IPS DF 6.9 (cell line): ENCODE measurements at places on chromosomes 4 and X.

GRCh38 chr4:10982305-10982704, 297.7 kb upstream of the CLNK start:
- DNase-seq = no peak
- no peaks in the 10 kb centered on the region for H3K4me1 ChIP-seq
- no peaks in the 10 kb centered on the region; the same call in 1 of the 2 replicates for H3K27me3 ChIP-seq
- no peak overlapping the region for H3K27ac ChIP-seq
- H3K4me3 ChIP-seq = no peak overlapping the region

GRCh38 chr4:53815281-53815680, 224.0 kb upstream of the LNX1 start:
- H3K4me3 ChIP-seq = no peak overlapping the region
- no peaks in the 10 kb centered on the region for H3K4me1 ChIP-seq
- no peaks in the 10 kb centered on the region for H3K27me3 ChIP-seq
- no peak for DNase-seq
- no peak overlapping the region for H3K27ac ChIP-seq

DNA sequence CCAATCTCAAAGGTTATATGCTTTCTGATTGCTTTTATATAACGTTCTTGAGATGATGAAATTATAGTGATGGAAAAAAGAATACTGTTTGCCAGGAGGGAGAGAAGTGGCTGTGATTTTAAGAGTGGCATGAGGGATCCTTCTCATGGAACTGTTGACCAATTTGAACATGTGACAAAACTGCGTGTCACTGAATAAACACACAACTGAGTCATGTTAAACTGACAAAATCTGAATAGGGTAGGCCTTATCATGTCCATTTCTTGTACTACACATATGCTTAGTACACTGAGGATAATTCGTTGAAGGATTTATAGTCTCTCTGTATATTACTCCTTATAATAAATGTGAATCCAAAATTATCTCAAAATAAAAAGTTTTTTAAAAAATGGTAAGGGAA, 22.2 kb upstream of the HSPA4L start:
- H3K27ac ChIP-seq = no peak overlapping the region
- no peak overlapping the region for H3K4me3 ChIP-seq
- H3K4me1 ChIP-seq = no peaks in the 10 kb centered on the region
- no peak for DNase-seq
- H3K27me3 ChIP-seq = no peaks in the 10 kb centered on the region

- H3K36me3 ChIP-seq = no peaks in the 10 kb centered on the region
- no peaks in the 10 kb centered on the region for H3K27me3 ChIP-seq
- no peak overlapping the region for H3K27ac ChIP-seq
- peaks cover 1% of the 10 kb centered on the region; the same call in 1 of the 2 replicates for H3K4me1 ChIP-seq
- H3K4me3 ChIP-seq = no peak overlapping the region
- DNase-seq = no peak
These were observed 92.6 kb downstream of the NSUN7 start for GRCh38 chr4:40842318-40842717.
